ENCODE measurements at places on chromosomes 5 and 9. TPM values are rescaled to one million over a fixed set of nuclear protein-coding genes. Genes with fewer than 3 reads are reported as not detected.
A peak's percentile ranks its signal among the peaks of the same experiment; 100 is the strongest.

- no peak for DNase-seq
These were observed 45.6 kb upstream of the SLC30A5 start for GRCh38 chr5:69048230-69048629.

DPYSL3 gene
- 24.9 TPM for polyA plus RNA-seq

MAN2A1 gene
- 31.5 TPM for polyA plus RNA-seq

DNA sequence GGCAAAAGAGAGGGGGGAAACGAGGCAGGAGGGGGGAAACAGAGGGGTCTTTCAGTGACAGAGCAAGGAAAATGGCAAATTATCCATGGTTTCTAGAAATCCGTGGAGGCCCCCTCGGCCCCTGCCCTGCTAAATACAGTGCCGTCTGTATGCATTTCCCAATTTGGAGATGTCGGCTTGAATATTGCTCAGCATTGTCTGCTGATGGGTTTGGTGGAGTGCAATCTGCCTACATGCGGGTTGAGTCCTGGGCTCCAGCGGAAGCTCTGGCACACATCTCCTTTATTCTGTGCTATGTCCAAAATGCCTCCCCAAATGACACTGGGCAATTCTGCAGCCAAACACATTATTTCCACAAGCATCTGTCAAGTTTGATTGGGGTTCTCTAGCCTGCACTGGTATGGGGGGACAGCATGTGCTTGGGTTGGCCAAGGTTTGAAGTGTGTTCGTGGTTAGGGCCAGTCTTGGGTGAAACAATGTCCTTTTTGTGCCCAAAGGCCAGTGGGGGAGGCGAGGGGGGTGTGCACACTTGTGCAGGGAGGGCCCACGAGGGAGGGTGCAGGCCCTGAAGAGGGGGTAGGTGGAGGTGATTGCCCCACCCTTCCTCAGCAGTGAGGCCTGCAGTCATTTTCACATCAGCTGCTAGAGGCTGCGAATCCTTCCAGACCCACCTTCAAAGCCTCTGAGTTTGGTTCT lies 6.2 kb upstream of the NEUROG1 start:
- no peak for DNase-seq

DNA sequence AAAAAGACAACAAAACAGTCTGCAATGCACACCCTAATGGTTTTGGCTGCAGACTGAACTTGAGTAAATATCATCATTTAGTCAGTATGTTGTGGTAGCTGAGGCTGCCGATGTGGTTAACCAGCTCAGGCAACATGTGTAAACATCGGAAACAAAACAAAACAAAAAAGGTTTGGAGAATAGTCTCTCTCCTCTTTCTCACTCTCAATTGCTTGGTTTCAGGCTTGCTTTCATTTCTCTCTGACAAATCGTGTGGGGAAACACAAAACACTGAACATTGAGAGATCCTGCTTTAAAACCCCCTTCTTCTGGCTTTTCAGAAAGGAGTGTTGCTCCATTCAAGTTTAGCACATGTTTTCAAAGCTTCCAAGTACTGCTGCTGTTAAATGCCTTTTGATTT lies 453.3 kb downstream of the BNC2 start:
- DNase-seq = peak; percentile 29

CEL gene
- 6.6 TPM for polyA plus RNA-seq

GRCh38 chr5:11273180-11273903 lies 512.3 kb upstream of the DAP start:
- peak; percentile 46 for DNase-seq

PCDHGB3 gene
- polyA plus RNA-seq = not detected

GRCh38 chr5:44336708-44337107 lies 52.5 kb downstream of the FGF10 start:
- DNase-seq = no peak

- DNase-seq = no peak
These were observed 44.9 kb upstream of the ZNF366 start for GRCh38 chr5:72552041-72552557.

- DNase-seq = no peak
These were observed 4.2 kb downstream of the LCN1 start for GRCh38 chr9:135525241-135526088.

GRCh38 chr5:66616520-66617225 lies 20.5 kb downstream of the MAST4 start:
- peak; percentile 16 for DNase-seq

MEIKIN gene
- polyA plus RNA-seq = not detected

PTAR1 gene
- 10.8 TPM for polyA plus RNA-seq

DNA sequence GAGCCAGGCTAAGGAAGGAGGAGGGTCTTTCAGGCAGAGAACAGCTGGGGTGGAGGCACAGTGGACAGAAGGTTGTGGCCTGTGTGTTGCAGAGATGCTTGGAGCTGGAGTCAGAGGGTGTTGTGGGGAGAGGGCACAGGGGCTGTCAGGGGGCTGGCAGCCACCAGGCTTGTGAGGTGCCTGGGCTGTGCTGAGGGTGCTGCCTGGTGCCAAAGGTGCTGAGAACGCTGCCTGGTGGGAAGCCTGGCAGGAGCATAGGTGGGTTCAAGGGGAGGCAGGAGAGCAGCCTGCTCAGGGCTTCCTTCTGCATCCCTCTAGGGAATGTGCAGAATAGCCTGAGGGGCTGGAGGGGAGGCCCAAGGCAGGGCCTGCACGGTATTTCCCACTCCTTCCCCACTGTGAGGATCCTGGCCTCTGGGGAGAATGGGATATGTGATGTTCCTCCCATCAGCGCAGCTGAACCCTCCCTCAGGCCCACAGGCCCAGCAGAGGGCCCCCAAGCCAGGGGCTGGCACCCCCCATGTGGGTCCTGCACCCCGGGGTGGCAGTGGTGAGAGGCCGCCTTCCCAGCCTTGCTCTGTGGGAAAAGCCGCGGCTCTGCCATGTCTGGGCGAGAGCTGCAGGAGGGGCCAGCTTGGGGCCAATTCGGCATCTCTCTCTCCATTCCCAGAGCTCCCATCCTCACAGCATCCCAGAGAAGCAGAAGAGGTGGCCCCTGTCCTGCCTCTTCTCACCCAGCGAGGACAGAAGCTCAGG lies 76.3 kb downstream of the CACNA1B start:
- DNase-seq = no peak

DNA sequence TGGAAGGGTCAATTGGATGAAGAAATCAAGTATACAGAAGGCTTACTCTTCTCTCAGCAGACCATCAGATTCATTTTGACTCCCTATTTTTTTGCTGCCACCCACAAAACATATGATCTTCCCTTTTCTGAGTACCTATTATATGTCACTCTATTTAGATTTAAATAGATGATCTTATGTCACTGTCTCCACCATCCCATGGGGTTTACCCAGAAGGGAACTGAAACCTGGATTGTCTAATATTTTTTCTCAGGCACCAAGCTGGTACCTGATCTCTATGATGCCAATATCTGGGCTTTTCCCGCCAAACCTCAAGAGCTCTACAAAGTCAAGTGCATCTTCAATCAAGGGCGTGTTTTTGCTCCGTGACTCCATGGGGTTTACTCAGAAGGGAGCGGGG lies 118.7 kb downstream of the GAS1 start:
- DNase-seq = no peak

DNA sequence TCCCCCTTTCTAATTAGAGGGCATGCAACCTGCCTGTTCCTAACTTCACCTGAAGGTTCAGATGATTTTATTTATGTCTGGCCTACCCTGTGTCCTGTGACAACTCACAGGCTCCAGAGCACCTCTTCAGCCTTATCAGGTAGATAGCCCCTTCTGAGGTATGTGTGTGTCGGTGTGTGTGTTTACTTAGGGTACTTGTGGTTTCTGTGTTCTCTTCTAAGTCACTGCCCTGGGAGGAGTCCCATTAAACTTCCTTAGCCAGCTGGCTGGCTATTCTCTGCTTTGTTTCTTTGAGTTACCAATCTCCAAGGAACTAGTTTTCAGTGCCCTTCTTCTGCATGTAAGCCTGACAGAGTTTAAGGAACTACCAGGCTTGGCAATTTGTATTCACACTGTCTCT lies 74.9 kb downstream of the UNC13B start:
- peak; percentile 11 for DNase-seq

DNA sequence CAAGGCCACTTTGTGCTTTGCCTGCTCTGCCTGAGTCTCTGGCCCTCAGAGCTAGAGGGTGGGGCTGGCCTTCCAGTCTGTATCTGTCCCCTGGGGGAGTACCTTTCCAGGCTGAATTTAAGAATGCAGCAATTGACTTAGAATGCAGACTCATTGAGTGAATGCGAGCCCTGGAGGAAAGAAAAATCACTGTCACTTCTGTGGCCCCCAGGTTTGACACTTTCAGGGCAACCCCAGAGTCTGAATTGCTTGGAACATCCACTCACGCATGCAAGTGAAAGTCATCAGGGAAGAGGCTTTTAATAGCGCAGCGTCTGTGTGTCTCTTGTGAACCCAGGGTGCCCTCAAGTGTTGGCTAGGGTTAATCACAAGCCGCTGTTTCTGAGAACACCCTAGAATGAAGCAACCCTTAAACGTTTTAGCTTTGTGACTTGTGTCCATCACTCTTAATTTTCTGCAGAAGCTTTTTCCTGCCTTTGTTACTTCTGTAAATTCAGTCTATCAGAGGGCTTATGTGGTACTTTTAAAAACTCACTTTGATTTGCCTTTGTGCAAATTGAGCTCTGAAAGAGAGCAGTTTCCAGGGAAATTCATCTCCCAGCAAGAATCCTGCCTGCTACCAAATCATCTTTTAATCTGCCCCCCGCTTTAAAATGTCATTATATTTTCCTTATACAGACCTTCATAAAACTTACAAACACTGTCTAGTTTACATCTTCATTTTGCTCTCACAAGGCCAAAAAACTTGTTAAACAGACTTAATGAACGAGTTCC lies 146.8 kb upstream of the IQGAP2 start:
- peak; percentile 86 for DNase-seq

- no peak for DNase-seq
These were observed 1.6 kb upstream of the ZFP62 start for GRCh38 chr5:180862645-180863044.

- no peak for DNase-seq
These were observed 22.7 kb downstream of the TEK start for GRCh38 chr9:27131731-27132130.

DNA sequence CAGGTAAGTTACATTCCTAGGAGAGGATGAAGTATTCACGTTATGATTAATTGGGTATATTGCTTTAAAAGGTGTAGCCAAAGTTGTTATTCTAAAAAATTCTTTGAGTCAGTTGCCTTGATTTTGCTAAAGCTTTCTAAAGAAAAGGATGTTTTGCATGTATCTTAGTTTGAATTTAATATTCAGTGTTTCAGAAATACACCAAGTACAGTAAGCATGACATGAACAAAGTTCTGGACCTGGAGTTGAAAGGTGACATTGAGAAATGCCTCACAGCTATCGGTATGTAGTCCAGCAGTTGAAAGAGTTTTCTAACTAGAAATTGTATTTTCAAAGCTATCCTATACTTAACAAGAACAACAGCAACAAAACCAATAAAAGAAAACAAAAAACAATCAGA lies 14.2 kb downstream of the ANXA1 start:
- no peak for DNase-seq

DNA sequence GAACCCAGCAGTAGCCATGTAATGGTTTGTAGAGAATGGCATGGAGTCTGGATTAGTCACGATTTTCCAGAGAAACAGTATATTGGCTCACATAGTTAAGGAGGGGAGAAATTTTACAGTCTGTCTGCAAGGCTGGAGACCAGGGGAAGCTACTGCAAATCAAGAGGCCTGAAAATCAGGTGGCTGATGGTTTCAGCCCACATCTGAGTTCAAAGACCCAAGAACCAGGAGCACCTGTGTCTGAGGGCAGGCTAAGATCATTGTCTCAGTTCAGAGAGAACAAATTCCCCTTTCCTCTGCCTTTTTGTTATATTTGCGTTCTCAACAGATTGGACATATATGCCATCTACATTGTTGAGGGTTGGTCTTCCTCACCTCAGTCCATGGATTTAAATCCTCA lies 207.5 kb upstream of the IRX2 start:
- no peak for DNase-seq

ZNF484 gene
- 2.3 TPM for polyA plus RNA-seq

BAAT gene
- polyA plus RNA-seq = 19.8 TPM

DNA sequence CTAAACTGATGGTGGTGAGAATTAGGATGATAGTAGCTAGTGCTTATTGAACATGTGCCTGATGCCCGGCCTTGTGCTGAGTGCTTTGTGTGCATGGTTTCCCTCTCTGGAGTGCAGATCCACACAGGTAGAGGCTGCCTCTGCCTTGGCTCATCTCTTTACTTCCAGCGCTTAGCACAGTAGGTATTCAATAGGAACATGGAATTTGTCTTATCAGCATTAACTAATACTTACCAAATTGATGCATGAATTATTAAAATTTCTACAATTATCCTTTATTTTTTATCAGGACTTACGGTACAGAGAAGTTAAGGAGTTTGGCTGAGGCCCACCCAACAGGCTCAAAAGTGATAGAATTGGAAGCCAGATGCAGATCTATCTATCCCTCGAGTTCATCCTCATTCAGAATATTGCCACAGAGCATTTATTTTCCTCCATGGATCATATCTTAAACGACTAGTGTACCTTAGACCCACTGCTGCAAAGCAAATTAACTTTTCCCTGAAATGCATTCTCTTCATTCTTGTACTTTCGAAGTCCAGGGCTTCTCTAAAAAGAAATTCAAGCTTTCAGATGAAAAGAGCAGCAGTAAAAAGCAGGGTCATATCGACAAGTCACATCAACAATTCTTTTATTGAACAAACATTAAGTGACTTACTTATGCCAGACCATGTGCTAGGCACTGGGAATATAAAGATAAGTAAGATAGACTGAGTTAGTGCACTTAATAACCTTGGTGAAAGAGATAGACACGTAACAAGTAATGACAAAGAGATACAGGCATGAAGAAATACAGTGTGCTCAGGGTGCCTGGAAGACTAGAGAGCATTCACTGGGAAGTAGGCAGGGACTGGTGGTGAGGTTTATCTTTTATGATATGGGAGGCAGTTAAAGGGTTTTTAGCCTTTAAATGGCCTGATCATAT lies 290.0 kb downstream of the ARRDC3 start:
- DNase-seq = peak; percentile 14

- no peak for DNase-seq
These were observed 11.4 kb downstream of the ADGRV1 start for GRCh38 chr5:90570034-90570433.

- peak; percentile 63 for DNase-seq
These were observed 50.9 kb upstream of the CEMIP2 start for GRCh38 chr9:71819115-71819739.

- DNase-seq = no peak
These were observed 79.1 kb downstream of the OLFM1 start for GRCh38 chr9:135166565-135166964.

GRCh38 chr5:162939991-162940390 lies 497.4 kb upstream of the CCNG1 start:
- no peak for DNase-seq

DNA sequence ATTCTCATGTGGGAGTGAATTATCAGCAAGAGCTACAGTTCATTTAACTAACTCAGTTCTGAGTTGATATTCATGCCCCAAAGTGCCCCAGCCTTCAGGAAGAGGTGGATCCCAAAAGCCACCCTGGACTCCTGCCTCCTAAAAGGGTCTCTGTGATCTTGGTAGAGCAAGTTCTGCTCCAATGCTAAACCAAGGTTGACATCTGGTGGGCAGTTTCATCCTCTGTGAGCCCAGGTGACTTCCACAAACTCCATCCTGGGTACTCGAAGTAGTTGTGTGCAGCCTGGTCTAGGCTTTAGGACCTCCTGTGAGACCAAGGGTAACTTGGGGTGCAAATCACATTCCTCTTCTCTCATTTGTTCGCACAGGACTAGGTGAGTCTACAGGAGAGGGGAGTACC lies 816.8 kb downstream of the MTRR start:
- peak; percentile 9 for DNase-seq
